Omental fat pad (tissue), 4 donors: ENCODE measurements at places on chromosomes 16 and 17.

DNA sequence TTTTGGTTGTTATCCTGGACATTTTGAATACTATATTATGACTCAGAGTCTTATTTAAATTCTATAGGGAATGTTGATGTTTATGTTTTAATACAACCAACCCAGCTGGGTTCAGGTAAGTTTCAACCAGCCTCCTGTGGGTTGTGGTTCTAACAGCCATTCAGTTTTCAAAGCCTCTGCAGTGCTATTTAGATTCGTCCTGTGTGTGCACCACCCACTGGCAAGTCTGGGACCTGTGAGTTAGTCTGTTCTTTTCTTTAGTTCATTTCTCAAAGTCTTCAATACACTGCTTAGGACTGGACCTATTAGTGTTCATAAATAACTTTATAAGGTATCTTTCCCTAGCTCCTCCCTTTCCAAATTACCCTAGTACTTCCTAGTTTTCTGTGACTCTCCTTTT lies 170.6 kb downstream of the TMEM132E start:
- DNase-seq, result no peak

- no peak for DNase-seq
Measured at GRCh38 chr16:5841974-5842373, 744.4 kb upstream of the EEF2KMT start.

DNA sequence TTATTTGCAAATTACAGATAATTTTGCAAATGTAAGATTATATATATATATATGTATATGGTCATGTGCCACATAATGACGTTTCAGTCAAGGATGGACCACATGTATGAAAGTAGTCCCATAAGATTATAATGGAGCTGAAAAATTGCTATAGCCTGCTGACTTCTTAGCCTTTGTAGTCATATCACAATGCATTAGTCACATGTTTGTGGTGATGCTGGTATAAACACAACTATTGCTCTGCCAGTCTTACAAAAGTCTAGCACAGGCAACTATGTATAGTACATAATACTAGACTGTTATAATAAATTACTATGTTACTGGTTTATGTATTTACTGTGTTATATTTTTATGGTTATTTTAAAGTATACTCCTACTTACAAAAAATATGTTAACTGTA lies 444.3 kb downstream of the KCNJ2 start:
- DNase-seq, result no peak

DNA sequence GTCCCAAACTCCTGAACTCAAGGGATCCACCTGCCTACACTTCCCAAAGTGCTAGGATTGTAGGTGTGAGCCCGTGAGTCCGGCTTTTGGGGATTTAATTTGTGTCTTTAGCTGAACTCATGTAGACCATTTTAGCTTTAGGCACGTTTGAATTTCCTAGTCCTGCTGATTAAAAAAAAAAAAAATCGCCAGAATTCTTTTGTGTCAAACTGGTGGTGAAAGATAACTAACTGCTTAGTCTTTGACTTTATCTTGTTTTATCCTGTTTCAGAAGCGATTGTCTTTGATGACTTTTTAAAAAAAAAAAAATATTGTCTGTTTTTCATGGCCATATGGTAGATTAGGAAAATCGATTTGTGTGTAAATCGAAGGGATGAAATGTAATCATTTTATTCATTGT lies 2.6 kb downstream of the RABEP1 start:
- DNase-seq, result no peak

- no peak for DNase-seq
Measured at GRCh38 chr17:77451245-77451893, 310.6 kb downstream of the SEC14L1 start.

GRCh38 chr16:20875355-20875650 lies 24.9 kb downstream of the DCUN1D3 start:
- DNase-seq, result no peak

DNA sequence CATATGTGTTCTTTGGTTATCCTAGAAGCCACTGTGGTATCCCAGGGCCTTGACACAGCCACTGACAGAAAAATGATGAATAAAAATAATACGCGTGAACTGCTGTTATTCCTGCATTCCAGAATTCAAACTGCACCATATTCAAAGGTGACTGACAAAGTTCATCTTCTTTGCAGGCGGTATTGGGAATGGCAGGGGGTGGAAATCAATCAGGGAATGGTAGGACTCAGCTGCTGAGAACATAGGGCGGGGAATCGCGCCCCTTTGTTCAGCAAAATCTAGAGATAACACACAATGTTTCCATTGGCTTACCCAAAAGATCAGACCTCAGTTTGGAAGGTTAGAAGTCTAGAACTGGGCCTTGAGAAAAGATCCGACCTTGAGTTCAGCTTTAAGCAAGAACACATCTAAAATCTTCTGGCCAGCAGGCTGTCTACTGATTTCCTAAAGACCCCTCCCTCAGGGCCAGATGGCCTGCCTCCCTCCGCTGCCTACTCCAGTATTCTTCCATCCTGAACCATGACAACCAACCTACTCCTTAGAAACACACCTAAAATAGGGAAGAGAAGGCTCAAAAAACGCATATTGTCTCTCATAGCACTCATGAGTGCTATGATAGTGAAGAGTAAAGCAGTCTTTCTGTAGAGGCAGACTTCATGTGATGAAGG lies 34.1 kb downstream of the CDK5R1 start:
- no peak for DNase-seq
